Activated naive CD4-positive, alpha-beta T cell treated with anti-CD3 and anti-CD28 coated beads, Interleukin-2, amount 50 U/mL, for 72 hours (primary cell): ENCODE measurements at places on chromosomes 2 and 18. TPM values are rescaled to one million over a fixed set of nuclear protein-coding genes. Genes with fewer than 3 reads are reported as not detected.

REG1B gene
- total RNA-seq = not detected

- no peak for DNase-seq
Observed at GRCh38 chr18:55228191-55228590, 268.9 kb upstream of the CCDC68 start.

DNA sequence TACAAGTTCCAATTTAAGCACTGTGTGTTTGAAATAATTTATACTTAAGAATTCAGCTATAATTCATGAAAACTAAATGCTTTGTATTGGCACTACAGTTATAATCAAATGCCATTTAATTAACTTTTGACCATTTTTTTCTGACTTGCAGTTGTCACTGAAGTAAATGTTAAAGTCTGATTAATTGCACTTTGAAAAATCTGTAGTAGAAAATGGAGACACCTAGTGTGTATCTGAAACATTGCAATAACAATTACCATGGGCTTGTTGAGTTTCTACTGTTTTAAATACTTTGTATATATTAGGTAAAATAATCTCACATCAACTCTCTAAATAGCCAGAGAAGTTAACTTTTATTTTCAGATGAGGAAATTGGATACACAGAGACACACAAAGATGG lies 458.6 kb upstream of the FSIP2 start:
- no peak for DNase-seq

- DNase-seq = no peak
Observed at GRCh38 chr2:97819754-97820153, 106.4 kb downstream of the ZAP70 start.

PROKR1 gene
- total RNA-seq = not detected

- no peak for DNase-seq
Observed at GRCh38 chr2:237509151-237509550, 22.1 kb downstream of the MLPH start.

DNA sequence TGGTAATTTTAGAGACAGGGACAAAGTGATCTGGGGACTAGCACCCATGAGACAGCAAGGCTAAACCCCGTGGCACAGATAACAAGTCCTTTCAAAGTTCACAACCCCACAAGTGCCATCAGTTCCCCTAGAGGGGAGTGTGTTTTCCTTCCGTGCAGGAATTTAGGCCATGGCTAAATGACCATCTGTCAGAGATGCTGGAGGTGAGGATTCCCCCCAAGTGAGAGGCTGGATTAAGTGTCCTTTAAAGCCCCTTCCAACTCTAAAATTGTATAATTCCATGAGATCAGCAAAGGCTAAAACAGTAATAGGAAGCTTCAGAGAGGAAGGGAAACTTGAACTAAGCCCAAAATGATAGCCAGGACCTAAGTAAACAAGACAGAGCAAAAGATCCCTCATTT lies 8.7 kb downstream of the FEZ2 start:
- no peak for DNase-seq

DNA sequence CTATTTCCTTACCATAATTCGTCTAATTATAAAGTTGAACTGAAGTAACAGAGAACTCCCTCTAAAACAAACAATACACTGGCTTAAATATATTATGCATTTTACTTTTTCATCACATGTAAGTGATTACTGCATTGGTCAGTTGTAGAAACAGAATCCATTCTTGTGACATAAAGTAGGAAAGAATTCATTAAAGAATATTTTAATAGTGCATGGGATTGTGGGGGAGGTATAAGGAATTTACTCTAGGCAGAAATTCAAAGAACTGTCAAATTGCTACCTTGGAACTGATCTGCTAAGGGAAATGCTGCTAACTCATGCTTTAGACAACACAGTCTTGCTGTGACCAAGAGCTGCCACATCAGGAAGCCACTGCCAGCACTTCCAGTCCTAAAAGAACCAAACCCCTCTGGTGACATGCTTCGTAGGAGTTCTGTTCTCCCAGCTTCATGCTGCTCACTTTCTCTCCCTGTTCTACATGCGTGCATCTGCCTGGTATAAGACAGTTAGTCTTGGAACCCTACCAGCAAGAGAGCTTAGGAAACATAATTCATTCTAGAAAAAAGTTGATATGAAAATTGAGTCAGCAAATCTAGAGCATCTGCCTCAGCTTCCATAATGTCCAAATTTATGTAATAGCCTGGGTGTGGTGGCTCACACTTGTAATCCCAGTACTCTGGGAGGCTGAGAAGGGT lies 1137.6 kb upstream of the NXPH2 start:
- DNase-seq = no peak

DNA sequence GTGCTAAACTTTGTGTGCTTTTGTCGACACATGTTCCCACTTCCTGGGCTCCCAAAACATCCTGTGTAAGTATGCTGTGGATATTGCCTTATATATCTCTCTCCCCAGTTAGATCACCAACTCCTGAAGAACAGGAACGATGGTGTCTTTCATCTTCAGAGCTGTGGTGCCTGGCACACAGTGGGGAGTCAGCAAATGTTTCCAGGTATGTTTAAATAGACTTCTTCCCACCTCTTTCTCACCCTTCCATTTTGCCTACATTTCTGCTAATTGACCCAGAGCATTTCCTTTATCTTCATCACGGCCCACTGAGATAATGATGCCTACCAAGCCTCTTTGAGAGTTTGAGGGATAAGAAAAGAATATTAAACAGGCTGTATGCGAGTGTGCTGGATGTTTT lies 60.7 kb downstream of the RND3 start:
- no peak for DNase-seq

DNA sequence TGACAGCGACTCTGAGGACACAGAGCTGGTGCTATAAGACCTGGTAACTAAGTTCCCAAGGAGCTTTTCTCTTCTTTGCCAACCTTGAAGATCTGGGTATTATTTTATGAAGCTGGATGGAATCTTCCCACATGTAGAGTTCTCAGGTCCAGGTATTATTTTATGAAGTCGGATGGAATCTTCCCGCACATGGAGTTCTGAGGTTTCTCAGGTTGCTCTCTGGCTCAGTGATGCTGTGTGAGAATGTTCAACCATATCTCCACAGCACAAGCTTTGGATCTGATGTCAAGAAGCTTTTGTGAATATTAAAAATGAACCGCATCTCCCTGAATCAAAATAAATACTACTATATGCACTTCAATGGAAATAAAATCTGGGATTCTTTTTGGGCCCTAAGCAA lies at the start of gene SMIM21:
Gene SMIM21, minus strand, starts transcription at position 101 of the 400 bp plus-strand sequence. CDS start 140 bp downstream, outside the sequence.
- no peak for DNase-seq

DNA sequence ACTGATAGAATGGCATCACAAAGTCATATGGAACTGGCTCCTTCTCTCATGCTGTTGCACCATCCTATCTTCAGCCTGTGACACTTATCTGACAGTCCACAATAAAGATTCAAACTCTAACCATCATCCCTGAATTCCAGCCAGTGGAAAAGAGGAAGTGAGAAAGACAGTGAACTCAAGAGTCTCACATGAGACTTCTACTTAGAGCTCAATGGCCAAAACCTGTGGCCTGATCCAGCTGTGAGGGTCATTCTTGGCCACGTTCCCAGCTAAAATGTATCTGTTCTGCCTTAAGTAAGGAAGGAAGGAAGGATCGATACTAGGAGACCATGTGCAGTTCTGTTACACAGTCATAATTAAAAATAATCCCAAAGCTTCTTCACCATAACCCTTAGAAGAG lies 73.6 kb downstream of the RND3 start:
- DNase-seq = no peak

- DNase-seq = no peak
Observed at GRCh38 chr18:55234366-55235093, 275.3 kb upstream of the CCDC68 start.

GRCh38 chr2:240794178-240794721 lies 25.8 kb downstream of the KIF1A start:
- no peak for DNase-seq

GRCh38 chr2:85924522-85924921 lies 35.7 kb upstream of the ST3GAL5 start:
- DNase-seq = no peak

DNA sequence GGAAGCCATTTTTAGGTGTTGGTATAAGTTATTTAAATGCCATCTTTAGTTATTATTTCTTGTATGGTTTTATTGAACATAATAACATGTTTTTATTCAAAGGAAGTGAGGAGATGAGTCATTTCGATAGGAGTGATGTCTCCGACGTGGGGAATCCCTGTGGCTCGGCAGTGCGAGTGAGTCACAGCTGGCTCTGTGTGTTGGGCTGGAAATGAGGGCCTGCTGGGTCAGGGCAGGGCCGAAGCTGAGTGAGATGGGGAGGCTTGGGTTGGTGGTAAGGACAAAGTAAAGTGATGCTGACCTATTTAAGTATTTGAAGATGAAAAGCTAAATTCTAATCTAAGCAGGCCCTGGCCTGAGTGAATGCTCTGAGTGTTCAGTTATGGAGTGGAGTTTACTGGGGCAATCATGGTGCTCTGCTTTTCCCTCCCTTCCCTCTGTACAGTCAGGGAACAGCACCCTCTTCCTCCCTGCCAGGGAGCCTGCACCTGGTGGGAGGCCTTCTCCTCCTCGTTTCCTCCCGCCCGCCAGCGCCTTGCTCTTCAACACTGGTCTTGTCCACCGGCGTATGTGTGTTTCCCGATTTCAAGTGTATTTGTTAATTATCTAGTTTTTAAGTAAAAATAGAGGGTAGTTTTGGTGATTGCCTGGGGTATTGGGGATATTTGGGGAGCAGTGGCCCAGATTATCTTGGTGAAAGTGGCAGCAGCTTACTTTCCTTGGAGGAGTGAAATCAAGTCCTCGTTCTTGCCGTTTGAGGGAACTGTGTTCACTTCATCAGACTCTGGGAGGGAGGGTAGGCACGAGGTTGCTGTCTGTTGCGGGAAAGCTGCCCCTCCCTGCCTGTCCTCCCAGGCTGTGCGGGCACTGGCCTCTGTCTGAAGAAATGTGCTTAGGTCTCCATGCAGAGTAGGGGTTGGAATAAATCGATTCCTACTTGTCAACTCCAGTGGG lies 157.0 kb downstream of the LDLRAD4 start:
- DNase-seq = peak; percentile 91

GRCh38 chr2:47237375-47238334 lies 82.5 kb upstream of the STPG4 start:
- no peak for DNase-seq

GRCh38 chr2:68193144-68193543 lies 35.5 kb downstream of the PNO1 start:
- no peak for DNase-seq

- no peak for DNase-seq
Observed at GRCh38 chr2:159086826-159087225, 118.4 kb downstream of the TANC1 start.

CNDP1 gene
- 0.32 TPM for total RNA-seq

- DNase-seq = no peak
Observed at GRCh38 chr2:203730076-203730729, 23.8 kb downstream of the CD28 start.

- peak; percentile 39 for DNase-seq
Observed at GRCh38 chr2:237429753-237430152, 15.8 kb upstream of the COL6A3 start.

GRCh38 chr2:149040451-149040850 lies 2.0 kb downstream of the LYPD6B start:
- DNase-seq = no peak

- DNase-seq = no peak
Observed at GRCh38 chr2:118994172-118994700, 52.2 kb downstream of the MARCO start.

HMSD gene
- 38.0 TPM for total RNA-seq

DNA sequence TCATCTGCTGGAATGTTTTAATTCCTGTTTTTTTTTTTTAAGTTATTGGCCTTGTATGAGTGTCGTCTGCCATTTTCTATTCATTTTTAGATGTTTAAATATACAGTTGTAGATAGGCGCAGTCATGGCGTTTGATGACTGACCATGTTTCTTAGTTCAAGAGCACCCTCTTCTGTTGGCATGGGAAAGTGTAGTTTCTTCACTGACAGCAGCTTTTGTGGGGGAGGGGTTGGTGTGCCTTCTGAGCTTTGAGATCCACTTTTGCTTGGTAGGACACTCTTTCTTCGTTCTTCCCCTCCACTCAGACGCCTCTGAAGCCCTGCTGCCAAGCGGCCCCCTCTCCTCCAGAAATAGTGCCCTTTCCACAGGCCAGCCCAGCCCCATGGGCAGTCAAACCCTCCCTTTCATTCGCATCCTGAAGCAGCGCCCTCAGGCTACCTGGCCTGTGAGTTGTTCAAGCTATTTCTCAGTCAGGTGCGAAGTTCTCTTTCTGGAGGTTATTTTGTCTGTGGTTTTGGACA lies 492.0 kb downstream of the TNS1 start:
- peak; percentile 48 for DNase-seq
